ENCODE measurements at places on chromosomes 12 and 14. TPM values are rescaled to one million over a fixed set of nuclear protein-coding genes. Genes with fewer than 3 reads are reported as not detected.

The IL31 gene
- total RNA-seq = not detected

The KRT7 gene
- 0.94 TPM for total RNA-seq

The DAD1 gene
- 122 TPM for total RNA-seq

The SLC22A17 gene
- total RNA-seq = 61.2 TPM

Measured in right cardiac atrium (tissue), 5 donors.